Stimulated activated naive CD4-positive, alpha-beta T cell treated with Interleukin-2 at 50 U/mL for 16 hours (primary cell): ENCODE measurements at places on chromosomes 13 and 19.

- DNase-seq, result no peak
Observed at GRCh38 chr19:45657520-45658167, 10.4 kb upstream of the GIPR start.

DNA sequence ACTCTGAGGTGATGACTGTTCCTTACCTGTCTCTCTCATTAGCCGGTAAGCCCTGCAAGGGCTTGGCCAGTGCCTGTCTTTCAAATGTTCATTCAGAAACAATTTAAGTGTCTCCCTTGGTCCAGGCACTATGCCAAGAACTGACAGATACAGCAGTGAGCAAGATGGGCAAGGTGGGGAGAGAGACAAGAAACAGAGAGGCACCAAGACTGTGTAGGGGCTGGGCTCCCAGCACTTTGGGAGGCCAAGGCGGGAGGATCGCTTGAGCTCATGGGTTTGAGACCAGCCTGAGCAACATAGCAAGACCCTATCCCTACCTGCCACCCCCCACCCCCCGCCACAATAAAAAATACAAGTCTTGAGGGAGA lies 1.3 kb upstream of the CCNE1 start:
- DNase-seq, result no peak

GRCh38 chr13:105414639-105415038 lies 1120.8 kb downstream of the EFNB2 start:
- DNase-seq, result no peak

DNA sequence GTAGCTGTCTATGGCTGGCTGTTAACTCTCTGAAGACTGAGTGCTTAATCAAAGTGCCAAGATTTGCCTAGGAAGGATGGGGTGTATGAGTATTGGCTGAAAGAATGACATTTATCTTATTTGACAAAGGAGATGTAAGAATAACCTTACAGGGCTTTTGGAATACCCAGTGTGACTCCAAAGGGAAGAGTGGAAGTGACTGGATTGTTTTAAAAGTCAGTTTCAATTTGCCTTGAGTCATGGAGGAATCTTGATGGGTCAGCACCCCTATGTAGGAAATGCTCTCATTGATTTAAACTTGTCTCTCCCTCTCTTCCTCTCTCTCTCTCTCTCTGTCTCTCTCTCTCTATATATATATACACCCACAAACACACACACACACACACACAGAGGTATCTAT lies 118.4 kb upstream of the CLDN10 start:
- no peak for DNase-seq

GRCh38 chr13:98959291-98959690 lies 18.6 kb downstream of the DOCK9 start:
- no peak for DNase-seq

DNA sequence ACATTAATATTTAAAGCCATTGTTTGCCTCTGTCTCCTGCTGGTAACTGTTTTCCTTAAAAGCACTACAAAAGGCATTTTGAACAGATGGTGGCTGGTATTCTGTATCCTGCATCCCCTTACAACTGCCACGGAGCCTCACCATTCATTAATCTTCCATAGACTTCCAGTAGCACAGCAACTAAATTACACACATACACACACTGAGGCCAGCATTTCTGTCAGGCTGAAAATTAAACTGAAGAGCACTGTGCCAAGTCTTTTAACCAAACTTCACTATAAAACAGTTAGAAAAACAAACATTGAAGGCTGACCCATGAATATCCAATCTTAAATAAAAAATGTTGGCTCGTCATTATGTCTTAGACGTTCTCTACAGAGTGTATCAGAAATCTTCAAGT lies 697.8 kb downstream of the DACH1 start:
- DNase-seq, result no peak

DNA sequence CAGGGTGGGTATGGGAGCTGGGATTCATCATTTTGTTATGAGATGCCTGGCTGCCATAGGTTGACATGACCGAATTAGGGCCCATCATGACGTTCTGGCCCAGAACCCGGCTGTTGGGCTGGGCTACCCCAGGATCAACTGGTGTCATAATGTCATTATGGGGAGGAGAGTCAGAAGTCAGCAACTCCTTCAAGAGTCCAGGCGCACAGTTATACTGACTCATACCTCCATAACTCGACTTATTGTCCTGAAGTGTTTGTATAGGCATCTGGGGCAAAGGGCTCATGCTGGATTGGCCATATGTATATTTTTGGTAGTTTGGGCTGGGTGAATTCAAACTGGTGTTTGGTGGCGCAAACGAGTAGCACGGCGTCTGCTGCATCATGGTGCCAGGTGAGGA lies 106.5 kb downstream of the FOXO1 start:
- no peak for DNase-seq

GRCh38 chr19:14758816-14759215 lies 19.5 kb downstream of the ADGRE2 start:
- no peak for DNase-seq
